ENCODE measurements at places on chromosomes 5 and 9.

DNA sequence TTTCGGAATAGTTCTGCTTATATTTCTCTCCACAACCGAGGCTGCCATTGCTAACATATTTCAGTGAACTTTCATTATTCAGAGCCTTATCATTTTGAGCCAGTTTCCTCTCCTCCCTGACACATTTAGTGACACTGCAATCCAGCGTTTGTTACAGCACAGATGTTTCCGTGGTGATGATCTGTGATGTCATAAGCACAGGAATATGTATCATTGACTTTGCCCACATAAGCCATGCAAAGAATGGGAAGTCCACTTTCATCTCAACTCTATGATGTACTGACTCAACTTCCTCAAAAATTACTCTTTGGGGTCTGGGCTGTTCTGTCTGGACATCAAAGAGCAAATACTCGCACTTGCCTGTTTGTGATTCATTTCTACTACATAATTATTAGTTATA, 291.8 kb downstream of the EBF1 start:
- H3K27me3 ChIP-seq = no peaks in the 10 kb centered on the region
- peaks cover 3% of the 10 kb centered on the region for H3K4me1 ChIP-seq
- no peak overlapping the region for H3K27ac ChIP-seq
- H3K36me3 ChIP-seq = no peaks in the 10 kb centered on the region
- no peak for DNase-seq

DNA sequence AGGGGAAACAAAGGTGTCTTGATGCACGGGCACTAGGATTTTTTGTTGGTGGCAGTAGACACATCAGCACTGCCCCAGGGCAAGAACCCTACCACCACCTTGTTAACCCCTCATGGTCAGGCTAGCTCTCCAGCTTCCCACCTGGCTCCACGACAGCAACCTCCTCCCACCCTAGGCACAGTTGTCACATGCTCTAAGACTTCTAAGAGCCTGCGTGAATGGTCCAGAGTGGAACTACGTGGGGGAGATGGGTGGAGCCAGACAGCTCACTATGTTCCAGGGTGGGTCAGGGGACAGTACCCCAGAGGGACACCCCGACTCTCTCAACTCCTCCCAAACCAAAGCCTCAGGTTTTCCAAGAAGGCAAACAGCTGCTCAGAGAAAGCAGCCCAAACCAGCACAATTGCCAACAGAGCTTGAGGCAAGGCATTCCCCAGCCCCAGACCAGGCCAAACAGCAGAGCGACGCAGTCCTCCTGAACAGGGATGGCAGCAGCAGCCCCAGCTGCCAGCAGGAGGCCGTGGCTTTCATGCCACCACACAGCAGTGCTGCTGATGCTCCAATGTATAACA, 78.0 kb downstream of the NRG2 start:
- H3K4me1 ChIP-seq = no peaks in the 10 kb centered on the region
- no peaks in the 10 kb centered on the region for H3K36me3 ChIP-seq
- no peak overlapping the region for H3K27ac ChIP-seq

- no peak for DNase-seq
- no peak overlapping the region for H3K4me3 ChIP-seq
- H3K27ac ChIP-seq = no peak overlapping the region
- no peaks in the 10 kb centered on the region for H3K36me3 ChIP-seq
- H3K27me3 ChIP-seq = no peaks in the 10 kb centered on the region
These were observed 1634.3 kb downstream of the MAT2B start for GRCh38 chr5:165139721-165140120.

GRCh38 chr9:125966959-125967711, 220.0 kb downstream of the PBX3 start:
- no peak overlapping the region for H3K4me3 ChIP-seq
- H3K27ac ChIP-seq = no peak overlapping the region
- H3K27me3 ChIP-seq = no peaks in the 10 kb centered on the region
- DNase-seq = no peak
- no peaks in the 10 kb centered on the region for H3K4me1 ChIP-seq

- no peaks in the 10 kb centered on the region for H3K36me3 ChIP-seq
- H3K27me3 ChIP-seq = no peaks in the 10 kb centered on the region
- DNase-seq = no peak
- no peak overlapping the region for H3K4me3 ChIP-seq
- peaks cover 3% of the 10 kb centered on the region for H3K4me1 ChIP-seq
These were observed 85.0 kb upstream of the HRH2 start for GRCh38 chr5:175572886-175573285.

GRCh38 chr5:98679963-98680362, 93.5 kb upstream of the RGMB start:
- no peak overlapping the region for H3K27ac ChIP-seq
- H3K36me3 ChIP-seq = no peaks in the 10 kb centered on the region
